ENCODE measurements at places on chromosomes 3 and 15.

- no peak for DNase-seq
These were observed 616.9 kb downstream of the ZIC1 start for GRCh38 chr3:148026009-148026588.

GRCh38 chr3:55484801-55485791 lies 2.0 kb downstream of the WNT5A start:
- no peak for DNase-seq

GRCh38 chr3:7075901-7076300 lies 215.0 kb downstream of the GRM7 start:
- no peak for DNase-seq

GRCh38 chr15:59039225-59039624 lies 51.8 kb downstream of the RNF111 start:
- DNase-seq: no peak

DNA sequence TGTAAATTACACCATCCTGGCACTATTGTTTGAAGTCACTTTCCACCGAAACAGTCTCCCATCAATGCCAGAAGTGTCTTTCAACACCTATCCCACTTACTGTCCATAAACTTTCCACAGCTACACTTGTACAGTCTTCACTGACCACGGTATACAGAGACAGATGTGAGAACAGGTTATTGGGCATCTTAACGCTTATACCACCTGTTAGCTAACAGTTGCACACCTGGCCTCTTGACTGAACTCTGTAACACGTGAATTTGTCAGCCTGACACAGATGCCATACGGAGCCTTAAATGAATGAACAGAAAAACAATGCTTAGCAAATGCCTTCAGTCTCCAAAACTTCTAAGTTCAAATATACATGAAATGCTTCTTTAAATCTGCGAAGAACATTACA lies 440.5 kb downstream of the SHQ1 start:
- no peak for DNase-seq

DNA sequence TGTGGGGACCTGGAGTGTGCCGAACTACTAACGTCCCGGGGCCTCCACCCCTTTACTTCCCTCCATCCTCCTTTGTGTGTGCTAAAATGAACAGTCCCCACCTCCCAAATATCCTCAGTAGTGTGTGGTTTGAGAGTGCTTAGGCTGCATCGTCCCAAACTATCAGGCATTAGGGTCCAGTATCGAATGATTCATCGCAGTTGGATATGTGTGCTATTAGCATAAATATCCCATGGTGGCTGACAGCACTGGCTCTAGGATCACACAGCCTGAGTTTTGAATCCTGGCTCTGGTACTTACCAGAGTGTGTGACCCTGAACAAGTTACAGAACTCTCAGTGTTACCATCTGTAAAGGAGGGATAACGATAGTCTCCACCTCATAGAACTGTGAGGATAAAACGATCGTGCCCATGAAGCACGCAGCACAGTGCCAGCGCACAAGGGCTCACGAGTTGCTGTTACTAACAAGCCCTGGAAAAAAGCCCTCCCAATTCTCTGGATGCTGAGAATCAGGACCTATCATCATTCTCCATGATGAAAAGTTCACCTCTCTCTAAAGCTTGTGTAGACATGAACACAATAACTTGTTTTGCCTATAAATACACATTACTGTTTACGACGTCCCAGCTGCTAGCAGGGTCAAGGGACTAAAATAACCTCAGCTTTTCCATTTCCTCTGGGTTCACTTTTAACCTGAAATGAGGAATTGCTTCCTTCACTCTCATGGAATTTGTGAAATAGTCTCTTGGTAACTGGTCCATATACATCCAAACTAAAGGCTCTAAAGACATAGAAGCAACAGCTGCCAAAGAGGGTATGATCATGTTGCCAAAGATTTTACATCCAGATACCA lies 51.0 kb downstream of the VGLL4 start:
- DNase-seq: no peak

- DNase-seq: no peak
These were observed 64.1 kb downstream of the ATP13A4 start for GRCh38 chr3:193490580-193490979.

GRCh38 chr15:29100486-29101000 lies 169.1 kb downstream of the NSMCE3 start:
- DNase-seq: no peak

DNA sequence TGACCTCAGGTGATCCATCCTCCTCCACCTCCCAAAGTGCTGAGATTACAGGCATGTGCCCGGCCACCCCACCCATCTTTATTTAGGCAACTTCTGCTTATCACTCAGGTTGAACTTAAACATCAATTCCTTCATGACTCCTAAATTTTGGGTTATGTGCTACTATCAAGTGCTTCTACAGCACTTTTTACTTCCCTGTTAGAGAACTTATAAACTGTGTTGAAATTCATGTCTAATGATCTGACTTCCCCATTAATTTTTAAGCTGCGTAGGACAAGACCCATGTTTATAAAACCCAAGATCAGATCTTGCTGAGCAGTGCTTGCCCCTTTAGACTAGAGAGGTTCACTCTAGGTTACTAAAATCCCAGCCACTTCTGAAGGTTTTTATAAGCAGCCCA lies 266.2 kb upstream of the TPRG1 start:
- no peak for DNase-seq

DNA sequence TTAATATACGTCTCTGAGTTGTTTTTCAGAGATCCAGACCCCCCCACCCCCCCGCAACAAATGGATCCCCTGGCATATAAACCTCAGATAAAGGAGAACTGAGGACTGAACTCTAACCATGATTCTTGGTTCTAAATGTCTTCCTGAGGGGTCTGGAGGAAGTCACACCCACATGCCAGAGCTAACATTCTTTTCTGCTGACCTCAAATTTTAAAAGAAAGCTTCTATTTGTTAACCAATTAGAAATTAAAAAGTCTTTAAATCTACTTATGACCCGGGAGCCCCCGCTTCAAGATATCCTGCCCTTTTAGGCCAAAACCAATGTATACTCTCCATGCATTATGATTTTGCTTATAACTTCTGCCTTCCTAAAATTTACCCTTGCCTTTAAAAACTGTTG lies 188.3 kb downstream of the ECT2 start:
- DNase-seq: no peak
